ENCODE measurements at places on chromosomes 4 and X.
A peak's percentile ranks its signal among the peaks of the same experiment; 100 is the strongest.

DNA sequence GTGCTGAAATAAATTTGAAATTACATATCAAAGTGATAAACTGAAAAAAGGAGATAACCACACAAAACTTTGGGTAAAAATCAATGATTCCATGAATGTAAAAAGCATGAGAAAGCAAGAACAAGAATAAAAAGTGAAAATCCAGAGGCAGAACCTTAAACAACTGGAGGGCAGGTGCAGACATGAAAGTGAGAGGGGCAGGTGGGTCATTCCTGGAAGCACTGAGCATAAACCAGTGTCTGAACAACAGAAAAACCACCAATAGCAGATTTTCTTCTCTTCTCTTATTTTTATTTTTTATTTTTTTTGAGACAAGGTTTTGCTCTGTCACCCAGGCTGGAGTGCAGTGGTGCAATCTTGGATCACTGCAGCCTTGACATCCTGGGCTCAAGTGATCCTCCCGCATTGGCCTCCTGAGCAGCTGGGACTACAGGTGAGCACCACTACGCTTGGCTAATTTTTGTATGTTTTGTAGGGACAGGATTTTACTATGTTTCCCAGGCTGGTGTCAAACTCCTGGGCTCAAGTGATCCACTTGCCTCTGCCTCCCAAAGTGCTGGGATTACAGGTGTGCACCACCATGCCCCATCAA, 46.8 kb upstream of the GPR78 start:
- no peak for DNase-seq

DNA sequence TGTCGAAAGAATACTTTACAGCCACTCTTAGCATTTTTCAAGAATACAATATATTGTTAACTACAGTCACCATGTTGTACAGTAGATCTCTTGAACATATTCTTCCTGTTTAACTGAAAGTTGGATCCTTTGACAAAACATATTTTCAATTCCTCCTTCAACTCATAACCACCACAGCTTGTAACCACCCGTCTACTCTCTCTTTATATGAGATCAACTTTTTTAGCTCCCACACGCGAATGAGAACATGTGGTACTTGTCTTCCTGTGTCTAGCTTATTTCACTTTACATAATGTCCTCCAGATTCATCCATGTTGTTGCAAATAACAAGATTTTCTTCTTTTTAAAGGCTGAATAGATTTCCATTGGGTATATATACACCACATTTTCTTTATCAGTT, 338.3 kb upstream of the IGFBP7 start:
- DNase-seq = peak; percentile 1

GRCh38 chr4:15875663-15876460, 62.7 kb downstream of the FGFBP1 start:
- DNase-seq = no peak

GRCh38 chr4:2432991-2433530, 14.3 kb downstream of the CFAP99 start:
- DNase-seq = peak; percentile 13

- no peak for DNase-seq
Measured at GRCh38 chr4:78310740-78311115, 240.8 kb upstream of the ANXA3 start.

DNA sequence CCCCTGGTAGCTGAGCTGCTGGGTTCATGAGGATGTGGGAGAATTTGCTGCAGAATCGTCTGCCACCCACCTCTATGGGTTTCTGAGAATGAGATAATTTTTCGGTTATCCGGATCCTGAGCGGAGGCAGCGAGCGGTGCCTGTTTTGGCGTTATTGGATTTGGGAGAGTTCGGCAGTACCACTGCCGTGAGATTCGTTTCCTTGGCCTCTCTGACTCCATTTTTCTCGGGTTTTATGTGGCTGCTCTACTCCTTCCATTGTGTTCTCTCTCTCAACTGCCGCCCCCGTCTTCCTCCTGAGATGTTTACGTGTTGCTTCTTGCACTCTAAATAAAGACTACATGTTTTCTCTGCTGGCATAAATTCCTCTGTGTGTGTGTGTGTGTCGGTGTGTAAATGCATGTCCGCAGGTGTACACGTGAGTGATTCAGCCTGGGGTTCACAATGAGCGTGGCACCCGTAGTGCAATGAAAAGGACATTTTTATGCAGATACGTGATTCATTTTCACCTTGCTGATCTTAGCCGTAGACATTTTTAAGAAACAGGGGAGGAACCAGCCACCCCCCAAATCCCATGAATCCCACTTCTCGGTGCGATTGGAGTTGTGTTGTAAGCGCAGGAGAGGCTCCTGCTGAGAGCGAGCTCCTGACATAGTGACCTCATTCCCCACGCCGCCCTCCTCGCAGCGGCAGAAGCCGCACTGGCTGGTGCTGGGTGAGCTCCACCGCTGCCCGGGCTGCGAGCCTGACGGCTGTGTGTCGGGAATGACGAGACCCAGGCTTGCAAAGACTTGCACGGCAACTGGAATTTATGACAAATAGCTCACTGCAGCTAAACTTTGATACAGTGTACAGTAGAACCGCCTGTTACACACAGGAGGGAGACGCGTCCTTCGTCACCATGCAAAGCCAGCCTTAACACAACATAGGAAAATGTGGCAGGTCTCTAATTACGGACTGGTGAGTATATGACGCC, 82.2 kb downstream of the STOX2 start:
- DNase-seq = peak; percentile 86

- DNase-seq = peak; percentile 8
Measured at GRCh38 chr4:185920171-185920570, 108.2 kb upstream of the SORBS2 start.

DNA sequence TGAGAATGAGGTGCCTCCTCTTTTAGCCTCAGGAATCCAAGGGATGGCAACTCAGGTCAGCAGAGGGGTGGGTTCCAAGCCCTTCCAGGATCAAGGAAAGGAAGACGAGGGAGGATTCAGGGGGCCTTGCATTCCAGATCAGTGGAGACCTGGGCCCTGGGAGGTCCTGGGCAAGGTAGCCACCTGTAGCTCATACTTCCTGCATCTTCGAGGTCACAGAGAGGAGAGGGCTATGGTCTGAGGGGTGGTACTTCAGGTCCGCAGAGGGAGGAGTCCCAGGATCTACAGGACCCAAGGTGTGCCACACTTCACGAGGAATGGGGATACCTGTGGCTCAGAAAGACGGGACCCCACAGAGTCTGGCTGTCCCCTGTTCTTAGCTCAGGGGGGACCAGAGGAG, 9.2 kb downstream of the MAGEA4 start:
- DNase-seq = no peak

DNA sequence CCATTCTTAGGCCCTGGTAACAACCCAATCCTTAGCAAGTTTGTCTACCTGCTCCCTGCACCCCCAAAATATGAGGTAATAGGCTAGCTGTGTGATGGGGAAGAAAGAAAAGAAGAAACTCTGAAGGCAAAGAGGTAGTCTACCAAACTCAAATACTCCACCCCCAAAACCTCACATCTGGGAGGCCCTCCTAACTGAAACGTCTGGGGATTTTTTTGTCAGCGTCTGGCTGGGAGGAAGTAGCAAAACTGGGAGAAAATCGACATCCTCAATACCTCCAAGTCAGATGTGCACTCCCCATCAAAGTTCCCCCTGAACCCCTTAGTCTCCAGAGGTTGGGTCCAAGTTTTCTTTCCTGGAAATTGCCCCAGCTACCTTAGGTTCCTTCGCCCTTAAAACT, 1.0 kb downstream of the LAMP2 start:
- no peak for DNase-seq

DNA sequence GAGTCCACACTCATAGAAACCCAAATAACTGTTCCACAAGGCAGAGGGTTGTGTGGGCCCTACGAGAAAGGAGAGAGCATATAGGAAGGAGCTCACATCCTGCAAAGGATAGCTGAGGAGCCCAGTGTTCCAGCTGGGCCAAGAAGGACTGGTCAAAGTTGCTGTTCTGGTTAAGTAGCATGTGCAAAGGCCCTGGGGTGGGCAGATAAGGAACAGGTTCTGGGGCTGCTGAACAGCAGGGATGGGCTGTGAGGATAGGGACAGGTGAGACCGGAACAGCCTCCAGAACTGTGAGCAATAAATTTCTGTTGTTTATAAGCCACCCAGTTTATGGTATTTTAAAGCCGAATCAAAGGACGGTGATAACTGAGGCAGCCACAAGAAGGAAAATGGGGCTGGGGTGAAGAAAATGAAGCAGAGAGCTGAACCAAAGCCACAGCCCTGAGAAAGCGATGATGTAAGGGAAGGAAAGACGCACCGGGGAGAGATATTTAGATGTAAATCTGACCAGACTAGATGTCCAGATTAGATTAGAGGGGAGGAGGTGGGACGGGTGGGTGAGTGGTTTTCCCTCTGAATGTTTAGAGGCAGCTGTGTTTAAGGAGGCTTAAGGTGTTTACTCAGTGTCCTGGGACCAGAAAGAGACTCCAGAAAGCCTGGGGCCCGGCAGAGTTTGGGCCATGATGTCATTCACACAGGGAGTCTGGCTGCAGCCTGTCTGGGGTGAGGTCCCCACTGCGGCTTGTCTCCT, 180.8 kb upstream of the BCOR start:
- DNase-seq = peak; percentile 76

- no peak for DNase-seq
Measured at GRCh38 chr4:27066591-27066990, 205.9 kb downstream of the STIM2 start.

DNA sequence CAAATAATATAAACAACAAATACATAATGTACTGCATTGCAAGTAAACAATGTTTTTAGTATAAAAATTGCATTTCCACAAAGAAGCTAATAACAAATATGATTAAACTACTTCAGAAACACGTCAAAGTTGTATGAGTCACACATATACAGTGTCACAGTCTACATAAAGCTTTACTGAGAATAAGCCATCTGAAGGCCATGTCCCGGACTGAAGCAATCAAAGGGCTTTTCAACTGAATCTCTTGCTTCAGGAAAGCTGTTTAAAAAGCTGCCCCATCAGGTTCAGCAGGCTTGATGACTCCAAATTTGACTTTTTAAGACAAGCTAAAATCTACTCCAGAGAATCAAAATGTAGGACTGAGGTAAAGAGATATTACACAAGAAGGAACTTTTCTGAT, 1476.8 kb downstream of the ADGRL3 start:
- no peak for DNase-seq

DNA sequence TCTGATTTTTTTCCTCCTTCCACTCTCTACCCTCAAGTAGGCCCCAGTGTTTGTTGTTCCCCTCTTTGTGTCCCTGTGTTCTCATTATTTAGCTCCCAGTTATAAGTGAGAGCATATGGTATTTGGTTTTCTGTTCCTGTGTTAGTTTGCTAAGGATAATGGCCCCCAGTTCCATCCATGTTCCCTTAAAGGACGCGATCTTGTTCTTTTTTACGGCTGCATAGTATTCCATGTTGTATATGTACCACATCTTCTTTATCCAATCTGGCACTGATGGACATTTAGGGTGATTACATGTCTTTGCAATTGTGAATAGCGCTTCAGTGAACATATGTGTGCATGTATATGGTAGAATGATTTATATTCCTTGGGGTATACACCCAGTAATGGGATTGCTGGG, 54.5 kb upstream of the BTC start:
- DNase-seq = no peak

GRCh38 chr4:56424697-56425514, 10.5 kb downstream of the PPAT start:
- peak; percentile 32 for DNase-seq

DNA sequence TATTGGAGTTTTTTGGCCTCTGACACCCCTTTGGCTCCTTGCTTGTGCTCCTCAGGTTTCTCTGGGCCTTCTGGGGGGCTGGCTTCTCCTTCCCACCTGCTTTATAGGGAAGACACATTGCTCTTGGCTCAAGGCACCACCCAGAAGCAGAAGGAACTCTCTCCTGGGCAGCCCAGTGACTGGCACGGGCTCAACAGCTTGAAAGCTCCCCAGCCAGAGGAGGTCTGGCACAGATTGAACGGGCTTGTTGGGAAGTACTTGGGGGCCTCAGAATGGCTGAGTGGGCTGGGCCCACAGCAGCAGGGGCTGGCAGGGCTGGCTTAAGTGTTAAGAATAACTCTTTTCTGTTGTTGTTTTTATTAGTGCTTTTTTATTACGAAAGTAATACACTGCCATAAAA, 11.2 kb upstream of the ZNF185 start:
- no peak for DNase-seq

DNA sequence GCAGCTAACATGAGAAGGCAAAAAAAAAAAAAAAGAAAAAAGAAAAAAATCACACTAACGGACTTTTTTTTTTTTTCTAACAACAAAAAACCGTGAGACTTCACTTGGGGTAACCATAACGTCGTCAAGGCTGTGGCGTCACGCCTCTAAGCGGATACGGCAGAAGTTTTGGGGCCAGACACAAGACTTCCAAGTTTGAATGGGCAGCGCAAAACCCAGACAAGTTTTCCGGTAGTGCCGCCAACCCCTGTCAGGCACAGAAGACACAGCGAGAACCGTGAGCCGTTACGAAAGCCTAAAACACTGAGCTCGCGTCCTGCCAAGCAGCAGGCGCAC, 556 bp upstream of the SMARCA5 start:
- DNase-seq = no peak

GRCh38 chrX:67601771-67602170, 58.0 kb downstream of the AR start:
- DNase-seq = peak; percentile 54

DNA sequence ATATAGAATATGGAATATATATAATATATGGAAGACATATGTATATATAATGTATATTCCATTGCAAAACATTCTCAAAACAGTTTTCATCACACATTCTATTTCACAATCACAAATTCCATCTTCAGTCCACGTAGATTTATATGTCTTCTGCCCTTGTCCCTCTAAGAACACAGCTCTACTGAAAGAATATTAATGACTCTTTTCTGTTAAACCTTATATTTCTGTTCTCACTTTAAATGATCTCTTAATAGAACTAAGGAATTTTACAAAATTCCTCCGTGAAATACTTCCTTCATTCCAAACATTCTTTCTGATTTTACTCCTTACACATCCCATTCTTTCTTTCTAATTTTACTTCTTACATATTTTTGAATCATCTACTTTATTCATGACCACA, 1043.1 kb upstream of the PABPC4L start:
- peak; percentile 81 for DNase-seq

- no peak for DNase-seq
Measured at GRCh38 chr4:5793514-5793913, 82.5 kb downstream of the EVC start.

DNA sequence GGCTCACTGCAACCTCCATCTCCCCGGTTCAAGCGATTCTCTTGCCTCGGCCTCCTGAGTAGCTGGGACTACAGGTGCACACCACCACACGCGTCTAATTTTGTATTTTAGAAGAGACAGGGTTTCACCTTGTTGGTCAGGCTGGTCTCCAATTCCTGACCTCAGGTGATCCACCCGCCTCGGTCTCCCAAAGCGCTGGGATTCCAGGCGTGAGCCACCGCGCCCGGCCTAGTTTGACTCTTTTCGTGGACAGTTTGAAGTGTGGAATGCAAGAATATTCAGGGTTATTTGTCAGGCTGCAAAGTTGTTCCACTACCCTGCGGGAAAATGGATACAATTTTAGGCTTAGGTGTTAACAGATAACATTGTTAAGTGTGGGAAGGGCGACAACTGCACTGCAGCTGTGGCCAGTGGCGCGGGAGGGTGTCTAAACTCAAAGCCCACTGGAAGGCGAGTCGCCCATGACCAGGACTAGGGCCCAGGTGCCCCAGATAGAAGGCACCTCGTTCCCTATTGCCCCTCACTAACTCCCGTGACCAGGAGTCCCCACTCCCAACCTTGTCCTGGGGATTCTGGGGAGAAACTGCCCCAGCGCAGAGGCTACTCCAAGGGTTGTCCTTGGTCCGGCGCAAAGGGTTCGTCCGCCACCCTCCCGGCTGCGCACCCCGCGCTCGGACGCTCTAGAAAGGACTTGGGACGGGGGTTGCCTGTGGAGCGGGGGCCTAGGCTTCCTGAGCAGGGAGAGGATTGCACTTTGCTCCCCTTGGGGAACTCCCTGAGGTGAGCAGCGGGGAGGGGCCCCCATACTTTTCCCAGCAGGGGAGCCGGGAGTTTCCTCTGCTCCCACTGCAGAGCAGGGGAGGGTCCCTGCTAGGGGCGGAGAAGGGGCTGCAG, 1.1 kb upstream of the CD99 start:
- DNase-seq = no peak
